Hypothalamus (tissue), 51 donors: ENCODE measurements at places on chromosomes 2 and 18.

DNA sequence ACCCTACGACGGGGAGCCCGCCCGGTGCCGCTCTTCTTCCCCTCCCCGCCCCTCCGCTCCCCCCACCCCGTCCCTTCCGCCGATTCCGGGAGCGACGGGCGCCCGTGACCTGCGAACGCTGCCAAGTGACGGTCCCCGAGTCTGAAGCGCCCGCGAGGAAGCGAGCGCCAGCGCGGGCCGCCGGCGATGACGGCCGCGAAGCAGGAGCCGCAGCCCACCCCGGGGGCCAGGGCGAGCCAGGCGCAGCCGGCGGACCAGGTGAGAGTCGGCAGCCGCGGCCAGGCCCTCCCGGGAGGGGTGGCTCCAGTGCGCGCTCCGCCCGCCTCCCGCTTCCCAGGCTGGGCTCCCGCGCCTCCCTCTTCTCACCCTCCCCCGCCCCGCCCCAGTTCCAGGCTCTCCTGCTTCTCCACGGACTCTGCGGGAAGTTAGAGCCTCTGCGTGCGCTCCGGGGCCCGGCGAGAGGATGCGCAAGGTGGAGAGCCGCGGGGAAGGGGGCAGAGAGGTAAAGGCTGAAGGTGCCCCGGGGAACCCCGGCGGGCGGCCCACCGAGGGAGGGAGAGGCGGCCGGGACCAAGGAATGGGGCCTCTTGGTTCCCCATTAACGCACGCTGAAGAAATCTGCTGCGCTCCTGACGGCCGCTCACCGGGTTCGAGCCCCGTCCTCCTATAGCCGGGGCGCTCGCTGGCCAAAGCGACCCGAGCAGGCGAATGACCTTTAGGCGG is 719.5 kb downstream of the DPP10 start:
- DNase-seq: no peak

- DNase-seq: no peak
These were observed 291.4 kb upstream of the POU3F3 start for GRCh38 chr2:104562537-104562936.

DNA sequence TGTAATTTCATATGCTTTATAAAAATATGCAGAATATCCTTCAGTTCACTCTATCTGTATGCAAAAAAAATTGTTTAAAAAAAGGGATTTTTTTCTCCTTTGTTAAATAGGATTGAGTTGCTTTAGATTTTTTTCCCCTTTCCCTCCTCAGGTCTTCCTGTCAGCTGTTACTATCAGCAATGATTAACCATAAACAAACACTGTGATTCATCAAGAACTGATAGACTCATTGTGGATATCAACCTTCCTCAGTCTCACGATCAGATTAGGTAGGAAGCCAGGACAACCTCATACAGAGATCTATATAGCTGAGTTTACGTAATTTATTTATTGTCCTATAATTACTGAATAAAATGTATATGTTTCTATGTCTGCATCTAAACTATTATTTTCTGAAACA is 2136.2 kb upstream of the CELF4 start:
- no peak for DNase-seq

GRCh38 chr2:164782323-164782722 is 59.3 kb downstream of the COBLL1 start:
- no peak for DNase-seq

GRCh38 chr18:79699653-79700052 is 20.1 kb downstream of the CTDP1 start:
- DNase-seq: no peak

DNA sequence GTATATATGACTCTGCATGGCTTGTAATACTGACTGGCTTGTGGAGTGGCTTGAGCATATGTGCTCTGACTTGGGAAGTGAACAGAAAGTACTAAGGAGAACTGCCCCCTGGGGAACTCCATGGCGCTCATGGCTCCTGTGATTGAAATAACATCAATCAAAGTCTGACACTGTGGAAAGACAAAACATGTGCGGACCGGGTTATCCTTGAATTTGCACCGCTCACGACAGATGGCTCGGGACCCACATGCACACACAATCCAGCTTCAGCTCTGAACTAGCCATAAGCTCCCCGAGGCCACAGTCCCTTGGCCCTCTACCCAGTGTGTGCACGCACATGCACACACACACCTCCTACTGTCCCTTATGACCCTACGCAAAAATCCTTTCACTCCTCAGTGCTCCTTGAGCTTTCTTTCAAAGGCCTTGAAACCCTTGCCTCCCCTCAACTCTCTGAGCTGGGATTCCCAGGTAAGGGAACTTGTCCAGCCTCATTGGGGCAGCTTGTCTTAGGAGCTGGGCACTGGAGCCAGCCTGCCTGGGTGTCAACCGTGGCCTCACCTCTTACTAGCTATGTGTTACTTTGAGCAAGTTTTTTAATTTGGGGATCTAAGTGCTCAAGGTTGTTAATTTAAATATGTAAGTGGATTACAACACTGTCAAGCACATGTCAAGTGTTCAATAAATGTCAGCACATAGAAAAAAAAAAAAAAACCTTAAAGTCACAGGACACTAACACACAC is 43.6 kb downstream of the MRPS5 start:
- DNase-seq: no peak

GRCh38 chr18:31500051-31500688 is 2.2 kb downstream of the DSG2 start:
- no peak for DNase-seq

- DNase-seq: no peak
These were observed 783.7 kb upstream of the SOX11 start for GRCh38 chr2:4908461-4908860.

DNA sequence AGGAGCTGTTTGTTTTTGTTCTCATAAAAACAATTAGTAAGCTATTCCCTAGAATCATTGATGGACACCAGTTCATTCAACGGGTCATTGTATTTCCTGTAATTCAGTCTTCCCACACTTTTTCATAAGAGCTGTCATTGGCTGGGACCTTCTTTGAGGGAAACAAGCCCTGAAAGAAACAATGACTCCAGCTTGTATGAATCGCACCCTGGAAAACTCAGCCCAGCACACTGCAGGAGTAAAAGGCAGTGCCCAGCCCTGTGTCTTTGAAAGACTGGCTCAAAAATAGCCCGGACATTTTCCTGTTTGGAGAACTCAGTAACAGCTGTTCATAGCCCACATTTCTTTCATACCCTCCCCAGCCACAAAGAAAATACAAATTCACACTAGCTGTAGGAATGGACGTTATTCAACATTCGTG is 81.5 kb downstream of the NCKAP5 start:
- DNase-seq: no peak

DNA sequence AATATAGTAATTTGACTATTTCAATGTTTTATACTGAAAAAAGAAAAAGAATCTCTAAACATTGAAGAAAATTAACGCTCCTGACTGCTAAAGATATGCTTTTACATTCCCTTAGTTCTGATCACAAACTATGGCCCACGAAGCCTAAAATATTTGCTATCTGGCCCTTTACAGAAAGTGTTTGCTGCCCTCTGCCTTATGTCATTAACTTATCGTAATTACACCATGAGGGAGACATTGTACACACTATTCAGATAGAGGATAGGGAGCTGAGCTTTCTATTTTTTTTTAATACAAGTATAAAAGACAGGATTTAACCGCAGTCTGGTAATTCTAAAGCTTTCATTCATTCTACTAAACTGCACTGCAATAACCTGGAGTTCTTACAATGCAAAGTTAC is 393.1 kb upstream of the DCC start:
- DNase-seq: no peak

DNA sequence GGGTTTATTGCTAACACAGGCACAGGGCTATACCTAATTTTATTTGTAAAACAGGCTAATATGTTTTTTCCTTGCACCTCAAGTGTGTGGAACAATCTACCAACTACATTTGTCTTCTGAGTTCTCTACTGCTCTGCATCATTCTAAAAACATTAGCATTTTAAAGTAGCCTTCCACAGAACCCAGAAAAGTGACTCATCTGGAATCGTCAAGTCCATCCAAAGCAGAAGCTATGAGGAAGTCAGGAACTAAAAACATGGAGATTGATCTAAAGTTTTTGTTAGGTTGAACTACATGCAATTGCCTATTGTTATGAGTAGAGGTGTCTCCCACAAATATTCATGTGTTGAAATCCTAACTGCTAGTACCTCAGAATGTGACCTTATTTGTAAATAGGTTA is 70.9 kb downstream of the SUCLG1 start:
- DNase-seq: no peak

DNA sequence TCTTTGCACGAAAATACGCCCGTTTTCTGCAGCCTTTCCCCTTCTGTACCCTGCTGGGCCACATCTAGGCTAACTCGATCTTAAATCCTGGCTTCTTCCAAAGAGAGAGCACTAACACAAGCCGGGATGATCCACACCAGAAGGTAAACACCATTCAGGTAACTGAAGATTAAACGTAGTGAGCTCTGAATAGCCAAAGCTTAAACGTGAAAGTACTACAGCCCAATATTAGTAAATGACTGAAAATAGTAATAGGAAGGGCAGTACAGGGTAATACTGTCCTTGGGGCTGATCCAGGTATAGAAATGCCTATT is 422 bp upstream of the MRPL53 start:
- no peak for DNase-seq

- no peak for DNase-seq
These were observed 172.1 kb downstream of the SETBP1 start for GRCh38 chr18:44852818-44853217.

GRCh38 chr2:74873678-74874640 is 40.0 kb downstream of the HK2 start:
- no peak for DNase-seq

DNA sequence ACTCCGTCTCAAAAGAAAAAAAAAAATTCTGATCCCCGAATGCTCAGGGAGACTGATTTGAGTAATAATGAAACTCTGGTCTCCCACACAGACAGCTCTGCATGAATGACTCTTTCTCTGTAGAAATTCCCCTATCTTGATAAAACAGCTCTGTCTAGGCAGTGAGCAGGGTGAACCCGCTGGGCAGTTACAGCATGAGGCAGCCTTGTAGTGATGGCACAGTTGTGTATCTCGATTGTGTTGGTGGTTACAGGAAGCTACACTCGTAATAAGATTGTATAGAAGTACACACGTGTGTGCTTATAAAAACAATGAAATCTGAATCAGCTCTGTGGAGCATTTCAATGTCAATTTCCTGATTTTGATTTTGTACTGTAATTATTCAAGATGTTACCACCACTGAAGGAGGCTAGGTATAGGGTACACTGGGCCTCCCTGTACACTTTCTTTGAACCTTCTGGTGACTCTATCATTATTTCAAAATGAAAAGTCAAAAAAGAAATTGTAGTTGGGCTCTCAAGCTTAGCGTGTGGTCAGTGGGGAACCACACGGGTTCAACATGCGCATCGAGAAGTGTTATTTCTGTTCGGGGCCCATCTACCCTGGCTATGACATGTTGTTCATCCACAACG is 34.9 kb upstream of the ATP8B1 start:
- no peak for DNase-seq

DNA sequence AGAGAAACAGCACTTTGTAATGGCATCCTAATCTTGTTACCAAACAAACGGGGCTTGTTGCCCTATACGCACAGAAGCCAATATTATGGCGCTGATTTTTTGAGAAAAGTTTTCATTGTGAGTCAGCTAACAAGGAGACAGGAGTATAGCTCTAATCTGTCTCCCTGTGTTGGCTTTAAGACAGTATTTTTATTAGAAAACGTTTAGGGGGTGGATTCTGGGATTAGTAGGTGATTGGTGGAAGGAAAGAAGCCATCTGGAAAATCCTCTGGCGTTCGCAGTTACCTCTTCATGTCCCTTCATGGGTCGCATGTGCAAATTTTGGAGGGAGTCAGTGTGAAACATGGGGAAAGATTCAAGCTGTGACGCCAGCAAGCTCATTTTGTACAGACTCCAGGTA is 698 bp upstream of the TMEM237 start:
- DNase-seq: no peak

DNA sequence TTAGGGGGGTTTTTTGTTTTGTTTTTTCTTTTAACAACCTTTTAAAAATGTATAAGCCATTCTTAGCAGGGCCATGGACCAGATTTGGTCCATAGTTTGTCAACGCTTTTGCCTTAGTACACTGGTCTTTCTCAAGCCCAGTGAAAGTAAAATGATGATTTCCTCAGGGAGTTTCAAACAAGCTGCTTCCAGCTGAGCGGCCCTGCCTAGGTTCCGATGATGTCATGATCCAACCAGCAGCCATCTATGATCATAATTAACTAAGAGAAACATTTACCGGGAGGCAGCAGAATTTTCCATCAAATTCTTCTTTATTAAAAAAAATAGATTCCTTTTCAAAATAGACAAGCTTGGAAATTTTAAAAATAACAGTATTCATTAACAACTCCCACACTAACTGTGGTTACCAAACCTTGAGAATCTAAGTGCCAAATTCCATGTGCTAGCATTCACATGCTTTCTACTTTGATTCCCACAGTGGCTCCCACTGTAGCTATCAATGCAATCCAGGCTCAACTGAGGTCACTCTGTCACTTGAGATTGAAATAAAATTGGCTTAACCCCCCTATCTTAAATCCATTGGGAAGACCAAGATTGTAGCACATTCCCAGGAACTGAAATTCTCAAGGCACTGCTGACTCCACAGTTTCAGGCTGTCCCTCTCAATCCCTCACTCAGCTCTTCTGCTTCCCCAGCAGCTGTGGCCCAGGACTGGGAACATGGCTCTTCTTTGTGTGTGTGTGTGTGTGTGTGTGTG is 148.9 kb downstream of the RNF152 start:
- DNase-seq: no peak

DNA sequence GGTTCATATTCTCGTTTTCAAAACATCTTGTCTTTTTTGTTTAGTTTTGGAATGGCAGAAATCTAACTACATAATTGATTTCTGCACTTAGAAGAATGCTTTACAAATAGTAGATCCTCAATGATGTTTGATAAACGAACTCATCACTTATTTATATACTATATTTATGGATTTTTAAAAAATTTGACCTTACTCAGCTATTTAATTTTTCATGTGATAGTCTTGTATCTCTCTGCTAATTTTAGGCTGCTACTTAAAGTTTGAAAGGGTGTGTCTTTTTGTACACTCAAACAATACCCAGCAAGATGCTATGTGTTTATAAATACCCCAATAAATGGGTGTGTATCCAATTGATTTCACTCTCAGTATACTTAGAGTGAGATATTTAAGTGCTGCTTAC is 86.9 kb downstream of the EHBP1 start:
- no peak for DNase-seq

DNA sequence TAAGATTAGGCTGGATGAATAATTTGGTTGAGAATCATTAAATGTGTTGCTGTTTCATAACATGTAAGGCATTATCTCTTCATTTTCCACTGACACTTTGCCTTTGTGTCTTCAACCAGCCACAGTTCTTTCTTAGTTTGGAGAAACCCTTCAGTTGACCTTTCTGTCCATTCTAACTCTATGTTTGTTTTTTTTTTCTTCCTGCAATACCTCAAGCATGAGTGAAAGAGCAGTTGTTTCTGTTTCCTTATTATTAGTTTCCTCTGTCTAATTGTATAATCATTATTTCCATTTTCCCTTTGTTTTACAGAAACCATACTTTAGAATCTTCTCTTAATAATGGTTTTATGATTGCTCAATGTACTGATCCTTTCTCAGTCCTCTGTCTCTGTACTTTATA is 25.6 kb downstream of the HADHB start:
- no peak for DNase-seq

GRCh38 chr2:41707790-41708451 is 339.9 kb upstream of the PKDCC start:
- no peak for DNase-seq

- DNase-seq: no peak
These were observed 349.9 kb downstream of the CTNNA2 start for GRCh38 chr2:79862756-79863155.
